SIG-M5 (cell line): ENCODE measurements at places on chromosomes 7 and 10.

DNA sequence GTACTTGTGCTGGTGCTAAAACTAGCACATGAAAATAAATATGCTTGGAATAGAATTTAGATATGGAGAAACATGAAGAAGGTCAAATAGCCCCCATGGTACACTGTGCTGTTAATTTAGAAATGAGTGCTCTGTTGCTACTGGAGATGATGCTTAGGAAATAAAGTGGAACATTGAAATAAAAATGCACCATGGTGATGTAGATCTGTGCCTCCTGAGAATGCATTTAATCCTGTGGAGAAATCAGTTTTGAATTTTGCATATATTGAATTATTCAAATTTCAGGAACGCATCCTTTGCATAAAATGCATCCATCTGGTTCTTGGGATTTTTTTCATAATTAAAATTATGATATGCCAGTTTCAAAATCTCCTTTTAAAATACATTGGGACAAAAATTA is 44.5 kb downstream of the PLEKHA8 start:
- no peak for DNase-seq

DNA sequence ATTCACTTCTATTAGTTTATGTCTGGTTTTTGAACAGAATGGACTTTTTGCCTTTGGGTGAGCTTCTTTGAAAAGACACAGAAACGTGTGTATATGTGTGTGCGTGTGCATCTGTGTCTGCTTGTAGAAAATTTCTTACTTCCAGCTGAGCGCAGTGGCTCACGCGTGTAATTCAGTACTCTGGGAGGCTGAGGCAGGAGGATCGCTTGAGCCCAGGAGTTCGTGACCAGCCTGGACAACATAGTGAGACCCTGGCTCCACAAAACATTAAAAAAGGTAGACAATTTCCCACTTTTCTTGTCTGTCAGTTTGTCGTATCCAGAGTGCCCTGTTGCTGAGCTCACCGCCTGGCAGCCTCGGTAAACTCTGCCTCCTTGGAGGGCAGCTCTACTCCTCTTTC is 25.4 kb downstream of the PPP2R2D start:
- no peak for DNase-seq

GRCh38 chr7:131166066-131166465 is 161.6 kb upstream of the MKLN1 start:
- DNase-seq: no peak

DNA sequence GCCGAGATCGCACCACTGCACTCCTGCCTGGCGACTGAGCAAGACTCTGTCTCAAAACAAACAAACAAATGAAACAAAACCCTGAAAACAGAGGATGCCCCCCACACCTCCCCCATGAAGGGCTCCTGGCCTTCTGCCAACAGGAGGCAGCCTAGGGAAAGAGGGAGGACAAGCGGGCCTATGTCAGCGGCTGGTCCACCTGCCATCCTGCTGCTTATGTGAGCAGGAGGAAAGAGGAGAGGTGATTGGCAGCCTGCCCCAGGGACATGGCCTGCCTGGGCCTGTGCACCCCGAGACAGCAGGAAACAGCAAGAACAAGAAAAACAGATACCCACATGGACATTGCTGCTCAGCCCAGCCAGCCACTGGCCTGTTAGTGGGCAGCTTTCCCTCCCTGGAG is 9.1 kb upstream of the ZNF316 start:
- no peak for DNase-seq

DNA sequence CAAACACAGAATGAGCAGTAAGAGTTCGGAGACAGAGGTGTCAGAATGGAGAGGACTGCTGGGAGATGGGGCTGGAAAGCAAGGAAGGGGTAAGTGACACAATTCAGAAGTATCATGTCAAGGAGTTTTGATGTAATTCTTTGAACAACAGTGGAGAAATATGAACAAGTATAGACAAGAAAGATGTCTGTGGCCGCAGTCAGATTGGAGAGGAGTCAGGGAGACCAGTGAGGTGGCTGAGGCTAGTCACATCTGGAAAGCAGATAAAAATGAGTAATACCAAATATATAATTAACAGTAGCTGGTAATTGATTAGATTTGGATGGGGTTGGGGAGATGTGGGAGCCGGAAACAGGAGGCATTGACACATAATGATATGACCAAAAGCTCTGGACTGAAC is 540.9 kb downstream of the SUGCT start:
- no peak for DNase-seq

GRCh38 chr10:34006471-34006870 is 672.0 kb upstream of the NRP1 start:
- DNase-seq: no peak

DNA sequence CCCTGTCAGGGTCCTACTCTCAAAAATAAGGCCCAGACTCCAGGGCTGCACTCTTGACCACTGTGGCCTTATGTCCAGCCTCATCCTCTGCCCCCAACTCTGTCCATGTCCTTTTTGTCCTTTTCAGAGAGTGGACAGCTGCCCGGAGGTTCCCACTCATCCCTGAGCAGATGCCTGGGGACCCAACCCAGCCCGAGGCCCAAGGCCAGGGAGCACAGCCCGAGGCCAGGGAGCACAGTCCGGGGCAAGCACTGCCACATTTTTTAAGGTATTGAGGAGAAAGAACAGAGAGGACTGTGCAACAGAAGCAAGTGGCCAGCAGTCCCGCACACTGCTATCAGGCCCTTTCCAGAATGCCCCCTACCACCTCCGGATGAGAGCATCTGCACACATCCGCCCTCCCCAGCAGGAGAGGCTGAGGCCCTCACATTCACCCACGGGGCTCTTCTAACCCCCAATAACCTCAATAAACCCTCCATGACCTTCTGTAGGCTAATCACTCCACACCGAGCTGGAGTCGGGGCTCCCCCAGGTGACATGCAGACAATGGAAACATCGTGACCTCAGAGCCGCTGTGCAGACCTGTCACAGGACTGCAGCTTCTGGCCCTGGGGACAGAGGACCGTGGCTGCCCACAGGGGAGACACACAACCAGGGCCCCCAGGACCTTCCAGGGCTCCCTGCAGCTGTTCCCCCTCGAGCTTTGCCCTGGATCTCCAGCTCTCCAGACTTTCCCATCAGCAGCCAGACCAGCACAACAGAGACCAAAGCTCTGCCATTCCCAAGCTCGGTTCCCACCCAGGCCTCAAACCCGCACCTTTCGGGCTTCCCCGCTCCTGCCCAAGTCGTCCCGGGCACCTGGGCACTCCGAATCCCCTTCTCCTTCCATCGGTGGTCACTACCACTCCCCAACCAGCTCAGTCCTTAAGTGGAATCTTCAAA is 51.4 kb downstream of the CAMK2B start:
- DNase-seq: no peak

- DNase-seq: no peak
These were observed 154.8 kb downstream of the NRCAM start for GRCh38 chr7:108301387-108301786.

- no peak for DNase-seq
These were observed 128.9 kb upstream of the FRMD4A start for GRCh38 chr10:14459665-14460064.

- no peak for DNase-seq
These were observed 718.2 kb upstream of the PCDH15 start for GRCh38 chr10:55519264-55519663.

GRCh38 chr7:37054624-37055241 is 330.4 kb upstream of the AOAH start:
- DNase-seq: no peak

GRCh38 chr10:3785851-3786271 is 852 bp upstream of the KLF6 start:
- no peak for DNase-seq
